ENCODE measurements at places on chromosomes 11 and 22.

DNA sequence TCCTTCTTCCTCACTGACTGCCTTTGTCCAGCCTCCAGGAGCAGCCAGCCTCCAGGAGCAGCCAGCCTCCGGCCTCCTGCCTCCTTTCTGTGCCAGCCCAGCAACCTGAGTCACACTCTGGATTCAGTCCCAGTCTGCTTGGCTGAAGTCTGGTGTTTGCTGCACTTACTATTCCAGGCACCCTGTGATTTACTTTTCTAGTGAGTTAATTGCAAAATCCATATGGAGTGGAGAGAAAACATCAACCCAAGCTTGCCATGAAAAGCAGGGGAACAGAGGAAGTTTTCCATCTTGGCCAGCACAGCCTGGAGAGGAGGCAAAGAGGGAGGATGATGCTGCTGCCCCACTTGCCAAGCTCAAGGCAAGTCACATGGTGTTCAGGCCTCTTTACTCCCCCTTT is 400.5 kb downstream of the TENM4 start:
- no peak for DNase-seq

DNA sequence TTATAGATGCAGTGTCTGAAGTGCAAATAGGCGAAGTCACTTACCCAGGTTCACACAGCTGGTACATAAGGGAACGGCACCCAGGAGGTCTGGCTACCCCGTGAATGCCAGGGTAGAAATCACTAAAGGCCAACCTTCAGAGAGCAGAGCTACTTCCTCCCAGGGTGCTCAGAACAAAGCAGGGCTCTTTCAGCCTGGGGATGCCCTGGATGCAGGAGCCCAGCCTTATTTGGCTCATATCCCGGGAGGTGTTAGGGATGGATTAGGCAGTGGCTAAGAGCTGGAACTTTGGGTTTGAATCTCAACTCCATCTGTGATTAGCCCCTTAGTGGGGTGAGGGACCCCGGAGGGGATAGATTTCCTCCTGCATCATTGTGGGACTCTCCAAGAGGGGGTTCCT is 33.1 kb upstream of the ASPHD2 start:
- no peak for DNase-seq

DNA sequence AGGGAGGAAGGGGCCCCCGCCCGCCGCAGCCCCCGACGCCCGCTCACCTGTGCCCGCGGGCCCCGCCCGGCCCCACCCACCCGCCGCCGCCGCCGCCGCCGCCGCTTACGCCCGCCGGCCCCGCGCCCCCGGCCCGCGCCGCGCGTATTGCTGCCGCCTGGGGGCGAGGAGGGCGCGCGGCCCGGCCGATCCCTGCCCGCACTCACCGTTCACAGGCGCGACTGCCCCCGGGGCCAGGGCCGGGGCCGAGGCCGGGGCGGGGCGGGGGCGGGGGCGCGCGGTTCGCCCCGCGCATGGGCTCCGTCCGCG is 212 bp downstream of the HRAS start:
- no peak for DNase-seq

- DNase-seq = no peak
Observed at GRCh38 chr22:46934746-46935491, 172.5 kb downstream of the TBC1D22A start.

DNA sequence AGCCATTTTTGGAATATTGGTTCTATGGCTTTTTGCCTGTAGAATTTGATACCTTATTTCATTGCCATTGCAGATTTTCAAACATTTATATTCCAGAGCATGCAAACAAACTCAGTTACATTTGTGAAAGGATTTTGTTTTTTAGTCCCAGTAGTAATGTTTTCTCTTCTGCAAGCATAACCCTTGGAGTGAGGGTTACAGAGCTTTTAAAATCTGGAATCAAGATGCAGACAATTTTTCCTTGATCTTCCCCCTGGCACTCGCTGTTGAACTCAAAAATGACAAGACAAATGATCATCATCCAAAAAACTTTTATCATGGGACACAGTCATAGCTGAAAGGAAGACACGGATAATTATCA is 20.8 kb downstream of the BBOX1 start:
- DNase-seq = no peak

DNA sequence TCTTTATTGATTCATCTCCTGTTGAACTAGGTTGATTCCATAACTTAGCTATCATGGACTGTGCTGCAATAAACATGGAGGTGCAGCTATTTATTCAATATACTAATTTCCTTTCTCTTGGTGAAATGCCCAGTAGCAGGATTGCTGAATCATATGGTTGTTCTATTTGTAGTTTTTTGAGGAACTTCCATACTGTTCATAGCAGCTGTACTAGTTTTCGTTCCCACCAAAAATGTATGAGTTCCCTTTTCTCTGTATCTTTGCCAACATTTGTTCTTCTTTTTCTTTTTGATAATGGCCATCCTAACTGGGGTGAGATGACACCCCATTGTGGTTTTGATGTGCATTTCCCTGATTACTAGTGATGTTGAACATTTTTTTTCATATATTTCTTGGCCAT is 87.2 kb upstream of the NAV2 start:
- no peak for DNase-seq

DNA sequence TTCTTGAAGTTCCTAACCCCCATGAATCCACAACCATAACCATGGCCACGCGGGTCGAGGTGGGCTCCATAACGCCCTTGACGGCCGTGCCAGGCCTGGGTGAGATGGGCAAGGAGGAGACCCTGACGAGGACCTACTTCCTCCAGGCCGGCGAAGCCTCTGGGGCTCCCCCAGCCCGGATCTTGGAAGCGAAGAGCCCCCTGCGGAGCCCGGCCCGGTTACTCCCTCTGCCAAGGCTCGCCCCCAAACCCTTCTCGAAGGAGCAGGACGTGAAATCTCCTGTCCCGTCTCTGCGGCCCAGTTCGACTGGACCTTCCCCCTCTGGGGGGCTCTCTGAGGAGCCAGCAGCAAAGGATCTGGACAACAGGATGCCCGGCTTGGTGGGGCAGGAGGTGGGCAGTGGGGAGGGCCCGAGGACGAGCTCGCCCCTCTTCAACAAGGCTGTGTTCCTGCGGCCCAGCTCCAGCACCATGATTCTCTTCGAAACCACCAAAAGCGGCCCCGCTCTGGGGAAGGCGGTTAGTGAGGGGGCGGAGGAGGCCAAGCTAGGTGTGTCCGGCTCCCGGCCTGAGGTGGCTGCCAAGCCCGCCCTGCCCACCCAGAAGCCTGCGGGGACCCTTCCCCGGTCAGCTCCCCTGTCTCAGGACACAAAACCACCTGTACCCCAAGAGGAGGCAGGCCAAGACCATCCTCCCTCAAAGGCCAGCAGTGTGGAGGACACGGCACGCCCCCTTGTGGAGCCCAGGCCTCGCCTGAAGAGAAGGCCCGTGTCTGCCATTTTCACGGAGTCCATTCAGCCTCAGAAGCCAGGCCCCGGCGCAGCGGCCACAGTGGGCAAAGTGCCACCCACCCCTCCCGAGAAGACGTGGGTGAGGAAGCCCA is 75.7 kb downstream of the KIAA1671 start:
- no peak for DNase-seq

DNA sequence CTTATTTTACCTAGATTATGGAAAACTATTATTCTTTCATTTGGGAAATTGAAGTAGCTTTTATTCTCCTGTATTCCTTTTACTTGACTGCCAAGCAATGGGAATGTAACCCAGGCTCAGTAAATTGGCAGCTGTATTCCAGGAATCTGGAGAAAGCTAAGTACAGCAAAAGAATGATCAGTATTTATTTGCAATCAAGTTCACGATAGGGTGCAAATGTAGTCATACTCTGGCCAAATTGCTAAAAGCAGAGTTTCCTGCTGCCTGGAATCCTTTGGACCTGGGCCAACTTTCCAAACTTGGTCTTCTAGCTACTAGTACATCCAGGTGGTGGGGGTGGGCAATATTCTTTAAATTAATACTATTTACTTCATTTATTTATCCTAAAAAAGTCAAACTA is 286.0 kb upstream of the CTSC start:
- DNase-seq = no peak

DNA sequence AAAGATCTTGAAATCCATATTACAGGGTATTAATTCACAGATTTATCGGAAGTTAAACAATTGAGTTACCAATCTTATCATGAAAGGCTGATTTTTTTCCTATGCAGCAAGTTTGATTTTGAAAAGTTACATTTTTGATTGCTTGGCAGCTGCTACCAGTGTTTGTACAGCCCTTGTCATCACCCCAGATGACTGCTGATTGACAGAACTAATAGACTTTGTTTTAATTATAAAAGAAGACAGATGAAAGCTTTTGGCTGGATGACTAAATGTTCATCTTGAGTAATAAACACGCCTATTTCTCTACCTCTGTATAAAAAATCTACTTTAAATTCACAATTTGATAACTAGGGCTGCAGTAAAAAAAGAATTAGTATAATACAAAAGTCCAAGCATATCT is 259.7 kb downstream of the TTC28 start:
- DNase-seq = no peak

DNA sequence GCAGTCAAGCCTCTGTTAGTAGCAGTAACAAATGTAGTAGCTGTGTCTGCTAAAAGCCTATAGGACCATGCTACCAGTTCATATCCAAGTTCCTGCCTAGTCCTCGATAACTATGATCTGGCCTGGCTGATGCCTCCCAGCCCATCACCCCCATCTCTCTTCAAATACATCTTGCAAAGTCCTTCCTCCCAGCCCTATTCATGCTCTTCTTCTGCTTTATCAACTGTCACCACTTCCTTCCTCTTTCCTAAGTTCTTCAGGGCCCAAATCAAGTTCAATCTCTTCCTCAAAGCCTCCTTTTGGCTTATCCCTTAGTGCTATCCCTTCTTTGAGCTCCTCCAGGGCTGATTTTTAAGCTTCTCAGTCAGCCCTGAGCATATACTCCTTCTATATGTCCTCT is 150.9 kb upstream of the THY1 start:
- DNase-seq = no peak

DNA sequence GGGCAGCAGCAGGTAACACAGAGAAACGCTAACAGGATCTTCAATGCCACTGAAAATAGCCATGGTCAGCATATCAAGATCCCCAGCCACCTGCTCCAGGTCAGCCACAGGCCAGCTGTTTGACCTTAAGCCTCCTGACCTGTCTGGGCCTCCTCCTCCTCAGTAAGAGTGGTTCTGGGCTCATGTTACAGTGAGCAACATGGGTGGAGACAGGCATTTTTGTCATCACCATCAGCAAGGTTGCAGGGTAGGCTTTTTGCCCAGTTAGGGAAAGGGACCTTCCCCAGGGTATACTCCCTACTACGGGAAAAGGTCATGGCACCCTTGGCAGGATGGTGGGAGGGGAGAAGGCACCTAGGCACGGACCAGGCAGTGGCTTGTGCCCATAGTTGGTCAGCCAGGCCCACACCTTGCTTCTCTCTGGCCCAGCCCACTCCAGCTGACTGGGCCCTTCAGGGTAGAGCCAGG is 131.8 kb upstream of the PARVA start:
- no peak for DNase-seq

DNA sequence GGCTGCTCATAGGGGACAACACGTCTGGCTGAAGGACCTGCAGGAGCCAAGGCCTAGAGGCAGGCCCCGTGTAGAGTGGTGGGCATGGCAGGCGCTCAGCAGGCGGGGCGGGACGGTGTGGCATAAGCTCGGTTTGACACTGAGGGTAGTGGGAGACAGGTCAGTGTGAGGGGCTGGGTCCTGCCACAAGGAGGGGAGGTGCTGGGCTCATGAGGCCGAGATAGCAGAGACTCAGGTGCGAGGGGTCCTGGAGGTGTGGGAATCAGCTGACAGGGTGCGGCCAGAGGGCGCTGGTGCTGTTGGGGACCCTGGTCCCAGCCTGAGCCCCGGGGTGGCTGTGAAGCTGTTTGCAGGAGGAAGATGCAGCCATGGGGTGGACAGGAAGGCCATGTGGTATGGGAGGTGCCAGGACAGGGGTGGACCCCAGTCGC is 6.7 kb downstream of the SLC22A12 start:
- no peak for DNase-seq

DNA sequence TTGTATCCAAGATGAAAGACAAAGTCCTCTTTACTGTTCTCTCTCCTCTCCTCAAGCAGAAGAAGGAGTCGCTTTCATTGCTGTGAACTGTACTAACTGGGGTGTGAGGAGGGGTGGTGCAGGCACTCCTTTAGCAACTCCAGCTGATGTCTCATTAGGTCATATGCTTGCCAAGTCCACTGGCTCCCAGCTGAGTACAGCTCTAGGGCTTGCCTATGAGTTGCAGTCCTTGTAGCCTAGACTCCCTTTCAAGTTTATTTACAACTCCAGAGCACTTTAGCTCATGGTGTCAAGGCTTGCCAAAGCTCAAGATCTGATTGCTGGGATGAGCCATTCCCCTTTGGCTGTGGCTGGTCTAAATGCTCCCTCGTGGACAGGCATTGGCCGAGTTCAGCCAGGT is 55.1 kb upstream of the PDGFD start:
- no peak for DNase-seq

GRCh38 chr11:94781837-94782236 is 13.7 kb downstream of the AMOTL1 start:
- no peak for DNase-seq

DNA sequence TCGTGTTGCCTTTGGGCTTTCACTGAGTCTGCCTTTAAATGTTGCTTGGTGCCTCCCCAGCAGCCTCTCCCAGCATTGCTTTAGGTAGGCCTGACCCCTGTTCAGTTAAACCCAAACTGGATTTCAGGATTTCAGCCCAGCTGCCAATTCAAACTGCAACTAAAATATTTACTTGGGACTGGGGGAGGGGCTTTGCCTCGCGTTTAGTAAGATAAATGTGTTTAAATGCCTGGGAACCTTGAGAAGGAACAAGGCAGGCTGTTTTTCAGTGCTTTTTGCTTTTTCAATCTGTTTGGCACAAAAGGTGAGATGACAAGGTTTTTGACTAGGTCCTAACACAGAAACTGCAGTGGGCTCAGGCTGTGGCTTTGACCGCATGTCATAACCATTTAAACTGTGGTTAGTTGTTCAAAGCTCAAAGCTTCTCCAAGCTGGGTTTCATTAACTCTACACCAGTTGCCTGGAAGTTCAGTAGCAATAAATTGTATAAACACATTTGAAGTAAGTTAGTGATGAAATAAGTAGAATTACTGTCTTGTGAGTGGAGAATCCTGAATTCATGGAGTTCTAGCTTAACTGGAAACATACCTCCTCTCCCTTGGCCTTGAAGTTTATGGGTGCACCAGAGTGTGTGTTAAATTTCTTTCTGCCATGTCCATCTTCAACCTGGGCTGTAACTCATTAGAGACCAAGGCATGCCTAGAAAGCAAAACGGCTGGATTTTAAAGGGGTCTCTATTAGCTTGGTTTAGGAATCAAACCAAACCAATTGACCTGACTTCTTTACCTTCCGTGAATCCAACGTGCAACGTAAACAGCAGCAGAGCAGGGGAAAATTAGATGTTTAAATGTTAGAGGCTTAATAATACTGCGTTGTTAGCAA is 3.6 kb downstream of the PKNOX2 start:
- no peak for DNase-seq

DNA sequence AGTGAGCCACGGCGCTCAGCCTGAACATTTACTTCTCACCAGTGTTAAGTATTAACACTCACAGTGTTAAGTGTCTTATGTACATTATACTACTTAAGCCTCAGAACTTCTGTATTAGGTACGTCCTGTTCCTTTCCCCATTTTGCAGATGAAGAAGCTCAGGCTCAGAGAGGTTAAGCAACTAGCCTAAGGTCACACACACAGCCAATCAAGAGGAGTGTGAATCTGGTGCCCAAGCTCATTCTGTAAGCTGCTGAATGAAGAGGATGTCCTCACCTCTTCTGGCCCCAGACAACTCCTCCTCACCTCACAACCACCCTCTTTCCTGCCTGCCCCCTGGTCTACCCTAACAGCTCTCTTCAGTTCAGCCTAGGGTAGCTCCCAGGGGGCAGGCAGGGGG is 29.9 kb downstream of the CREB3L1 start:
- no peak for DNase-seq
